Activated CD4-positive, alpha-beta T cell treated with anti-CD3 and anti-CD28 coated beads, Interleukin-2, amount 50 U/mL, for 24 hours (primary cell): ENCODE measurements at places on chromosomes 1 and 21.

DNA sequence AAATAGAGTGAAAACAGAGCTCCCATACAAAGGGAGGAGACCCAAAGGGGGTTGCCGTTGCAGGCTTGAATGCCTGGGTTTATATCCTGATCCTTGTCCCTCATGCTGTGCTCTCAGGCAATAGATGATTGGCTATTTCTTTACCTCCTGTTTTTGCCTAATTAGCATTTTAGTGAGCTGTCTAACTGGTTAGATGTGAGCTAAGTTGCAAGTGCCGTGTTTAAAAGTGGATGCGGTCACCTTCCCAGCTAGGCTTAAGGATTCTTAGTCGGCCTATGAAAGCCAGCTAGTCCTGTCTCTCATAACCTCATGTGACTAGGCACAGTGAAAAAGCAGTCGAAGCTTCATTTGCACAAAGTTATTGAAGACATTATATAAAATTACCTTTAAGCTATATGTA lies 356.7 kb upstream of the TMPRSS15 start:
- no peak for DNase-seq

DNA sequence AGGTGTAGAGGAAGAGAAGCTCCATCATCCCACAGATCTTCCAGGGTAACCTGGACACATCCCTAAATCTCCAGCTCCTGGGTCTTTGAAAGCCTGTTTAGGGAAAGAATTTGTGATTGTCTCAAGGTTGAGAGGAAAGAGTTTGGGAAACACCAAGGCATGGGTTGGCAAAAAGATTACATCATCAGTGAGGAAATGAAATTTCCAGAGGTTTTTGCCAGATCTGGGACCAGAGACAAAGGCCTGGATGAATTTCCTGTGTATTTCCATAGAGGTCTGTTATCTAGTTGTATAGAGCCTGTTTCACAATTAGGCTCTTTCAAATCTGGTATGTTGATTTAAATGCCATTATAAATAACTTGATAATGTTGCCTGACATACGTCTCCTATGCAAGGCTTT lies 82.3 kb downstream of the GPR89B start:
- DNase-seq = no peak

DNA sequence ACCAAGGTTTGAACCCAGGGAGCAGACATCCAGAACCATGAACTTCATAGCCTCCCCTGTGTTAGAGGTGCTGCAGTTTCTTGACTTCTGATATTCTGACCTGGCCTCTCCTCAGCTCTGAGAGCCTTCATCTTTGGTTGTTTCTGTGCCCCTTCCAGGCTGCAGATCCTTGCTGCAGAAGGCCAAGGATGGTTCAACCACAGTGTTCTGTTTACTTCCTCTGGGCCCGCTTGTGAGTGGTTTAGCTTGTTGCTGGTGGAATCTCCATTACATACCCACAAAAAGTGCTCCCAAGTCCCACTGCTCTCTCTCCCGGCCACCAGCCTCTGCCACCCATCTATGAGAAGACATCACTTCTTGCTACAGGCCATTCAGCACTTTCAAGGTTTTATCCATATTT lies 9.0 kb upstream of the SLC2A7 start:
- no peak for DNase-seq

DNA sequence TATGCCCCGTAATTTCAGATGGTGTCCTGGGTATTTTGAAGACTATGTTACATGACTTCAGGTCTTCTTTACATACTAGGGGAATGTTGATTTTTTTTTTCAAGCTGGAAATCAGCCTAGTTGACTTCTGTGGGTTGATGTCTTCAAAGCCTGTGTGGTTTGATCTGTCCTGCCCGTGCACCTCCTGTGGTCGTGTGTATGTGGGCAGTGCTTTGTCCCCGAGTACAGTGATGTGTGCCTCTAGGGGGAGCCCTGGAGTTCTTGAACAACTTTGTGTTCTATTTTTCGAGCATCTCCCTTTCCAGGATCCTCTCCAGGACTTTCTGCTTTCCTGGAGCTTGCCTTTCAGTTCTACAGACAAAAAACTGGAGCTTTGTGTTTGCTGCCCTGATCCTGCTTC lies 28.9 kb downstream of the OBSCN start:
- DNase-seq = no peak

DNA sequence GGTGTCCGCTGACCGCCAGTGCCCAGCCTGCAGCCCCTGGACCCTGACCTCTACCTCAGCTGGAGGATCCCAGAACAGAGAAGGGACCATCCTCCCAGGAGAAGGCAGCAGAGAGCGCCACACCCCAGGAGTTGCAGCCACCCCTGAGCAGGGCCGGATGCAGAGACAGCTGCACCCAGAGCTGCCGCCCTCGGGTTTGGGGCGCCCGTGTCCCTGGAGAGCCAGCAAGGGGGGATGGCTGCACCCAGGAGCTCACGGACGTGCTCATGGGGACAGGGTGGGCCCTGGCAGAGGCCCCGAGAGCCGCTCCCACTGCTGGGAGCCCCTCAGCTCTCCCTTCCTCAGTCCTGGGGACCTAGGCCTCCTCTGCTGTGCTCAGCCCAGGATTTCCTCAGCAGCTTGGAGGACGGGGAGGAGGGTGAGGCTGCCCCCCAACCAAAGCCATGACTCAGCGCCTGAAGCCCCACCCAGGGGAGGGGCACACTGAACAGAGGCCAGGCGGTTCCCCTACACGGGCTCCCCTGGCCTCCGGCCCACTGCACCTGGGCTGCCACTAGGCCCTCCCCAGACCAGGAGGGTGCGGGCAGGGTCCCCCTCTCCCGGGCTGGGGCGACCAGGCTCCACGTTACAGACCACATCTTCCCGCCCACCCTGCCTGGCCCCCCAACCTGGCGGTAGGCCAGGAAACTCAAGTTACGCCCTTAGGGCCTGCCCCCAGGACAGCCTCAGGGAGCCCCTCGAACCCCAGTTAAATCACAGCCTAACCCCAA lies 2.2 kb downstream of the ACAP3 start:
- DNase-seq = peak; percentile 32

GRCh38 chr1:81121306-81121705 lies 679.4 kb upstream of the ADGRL2 start:
- no peak for DNase-seq

DNA sequence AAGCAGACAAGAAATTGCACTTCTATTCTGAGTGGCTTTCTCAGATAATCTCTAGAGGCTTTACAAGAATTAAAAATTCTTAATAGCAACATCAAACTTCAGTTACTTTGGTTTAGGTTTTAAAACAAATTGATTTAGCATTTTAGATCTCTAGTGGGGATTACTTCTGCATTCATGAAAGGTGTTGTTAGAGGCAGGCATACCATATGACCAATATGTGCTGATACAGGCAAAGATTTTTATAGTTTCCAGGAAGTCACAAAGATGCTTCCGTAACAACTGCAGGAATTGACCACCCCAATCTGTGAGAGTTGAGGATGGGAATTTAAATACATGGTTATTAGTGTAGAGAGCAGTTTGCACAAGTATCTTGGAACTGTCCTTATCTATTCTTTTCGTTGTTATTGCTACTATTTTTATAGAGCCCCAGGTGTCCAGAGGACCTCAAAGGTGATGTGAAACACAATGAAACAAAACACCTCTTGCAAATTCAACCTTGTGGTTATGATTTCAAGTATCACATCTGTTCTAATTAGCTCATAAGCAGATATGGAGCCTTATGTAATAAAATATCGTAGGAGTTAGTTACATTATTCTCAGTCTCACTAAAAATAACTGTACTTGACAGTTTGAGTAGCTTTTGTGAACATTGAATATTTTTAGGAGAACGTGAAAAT lies 512.7 kb upstream of the ADGRL4 start:
- no peak for DNase-seq

DNA sequence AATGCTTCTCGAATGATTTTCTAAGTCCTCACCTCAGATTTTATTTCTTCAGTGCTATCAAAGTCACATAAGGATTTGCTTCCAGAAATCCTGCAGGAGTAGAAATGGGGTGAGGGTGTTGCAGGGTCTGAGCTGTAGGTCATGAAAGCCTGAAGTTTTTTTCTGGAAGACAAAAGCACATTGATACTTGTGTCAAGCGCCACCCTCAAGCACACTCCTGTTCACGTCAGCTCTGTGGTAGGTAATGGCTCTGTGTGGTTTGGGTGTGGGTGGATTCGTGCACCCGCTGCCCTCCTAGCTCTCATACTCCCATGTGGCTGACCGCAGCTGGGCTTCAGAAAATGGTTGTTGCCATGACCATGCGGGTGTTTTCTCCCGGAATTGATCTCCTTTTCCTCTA lies 39.9 kb downstream of the AKNAD1 start:
- no peak for DNase-seq

DNA sequence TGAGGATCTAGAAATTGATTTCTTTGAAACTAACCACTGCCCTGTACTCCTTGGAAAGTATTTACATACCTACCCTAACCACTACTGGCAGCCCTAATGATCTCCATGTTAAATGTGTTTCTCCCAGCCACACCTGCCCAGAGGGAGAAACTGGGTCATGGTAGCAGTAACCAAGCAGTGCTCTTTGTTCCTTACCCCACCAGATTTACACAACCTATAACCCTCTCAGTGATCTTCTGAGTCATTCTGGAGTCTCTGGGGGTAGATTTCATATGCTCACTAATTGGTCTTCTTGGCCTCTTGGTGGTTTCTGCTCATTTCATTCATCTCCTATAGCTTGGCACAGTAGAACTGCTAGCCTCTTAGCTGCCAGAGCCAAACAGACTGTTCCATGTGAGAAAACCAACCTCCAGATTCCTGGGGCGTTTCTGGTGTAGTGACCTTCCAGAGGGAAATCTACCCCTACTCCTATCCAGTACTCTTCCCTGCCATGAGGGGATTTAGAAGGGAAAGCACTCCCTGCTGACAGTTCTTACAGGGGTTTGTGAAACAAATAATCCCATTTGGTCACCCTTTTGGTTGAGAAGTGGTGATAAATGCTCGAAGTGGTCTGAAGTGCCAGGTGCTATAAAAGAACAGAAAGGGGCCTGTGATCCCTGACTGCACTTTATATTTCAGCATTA lies 36.2 kb upstream of the LRIG2 start:
- DNase-seq = no peak
